ENCODE measurements at places on chromosomes 13 and 19. TPM values are rescaled to one million over a fixed set of nuclear protein-coding genes. Genes with fewer than 3 reads are reported as not detected.

The OR4F17 gene
- not detected for polyA plus RNA-seq

The CRB3 gene
- 5.4 TPM for polyA plus RNA-seq

The NXNL1 gene
- polyA plus RNA-seq: not detected

The LYPD3 gene
- polyA plus RNA-seq: 3.2 TPM

The SYNE4 gene
- polyA plus RNA-seq: 0.81 TPM

The GPC5 gene
- polyA plus RNA-seq: 3.1 TPM

The RNF17 gene
- not detected for polyA plus RNA-seq

The FBXW9 gene
- 10.7 TPM for polyA plus RNA-seq

Measured in brain (organoid and tissue), 16 donors.